Heart left ventricle (tissue), 16 donors: ENCODE measurements at places on chromosomes 3 and 15. TPM values are rescaled to one million over a fixed set of nuclear protein-coding genes. Genes with fewer than 3 reads are reported as not detected.

- no peaks in the 10 kb centered on the region for H3K36me3 ChIP-seq
- no peaks in the 10 kb centered on the region for H3K4me1 ChIP-seq
- H3K27ac ChIP-seq = no peak overlapping the region
- H3K27me3 ChIP-seq = no peaks in the 10 kb centered on the region
- no peak overlapping the region for H3K4me3 ChIP-seq
- no peak for DNase-seq
Observed at GRCh38 chr3:169954142-169954756, 12.4 kb upstream of the SEC62 start.

DNA sequence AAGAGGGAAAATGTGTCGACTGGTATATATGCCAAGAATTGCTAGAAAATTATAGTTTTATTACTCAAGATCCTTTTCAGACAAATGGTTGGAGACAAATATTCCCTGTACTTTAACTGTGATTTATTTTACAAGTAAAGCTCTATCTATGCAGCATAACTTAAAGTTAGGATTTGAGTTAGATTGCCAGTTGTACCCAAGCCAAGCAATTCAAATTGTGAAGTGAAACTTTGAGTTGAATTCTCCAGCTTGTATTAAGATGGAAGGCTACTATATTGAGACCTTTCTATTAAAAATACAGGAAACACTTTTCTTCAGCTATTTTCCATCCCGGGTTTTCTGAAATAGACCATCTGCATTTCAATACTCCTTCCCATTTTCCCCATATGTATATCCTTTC is 333.1 kb upstream of the RBMS3 start:
- H3K27ac ChIP-seq = no peak overlapping the region
- H3K36me3 ChIP-seq = no peaks in the 10 kb centered on the region
- no peak for DNase-seq
- H3K27me3 ChIP-seq = no peaks in the 10 kb centered on the region

KLHL6 gene
- total RNA-seq = 0.72 TPM

UPK1B gene
- total RNA-seq = not detected

DNA sequence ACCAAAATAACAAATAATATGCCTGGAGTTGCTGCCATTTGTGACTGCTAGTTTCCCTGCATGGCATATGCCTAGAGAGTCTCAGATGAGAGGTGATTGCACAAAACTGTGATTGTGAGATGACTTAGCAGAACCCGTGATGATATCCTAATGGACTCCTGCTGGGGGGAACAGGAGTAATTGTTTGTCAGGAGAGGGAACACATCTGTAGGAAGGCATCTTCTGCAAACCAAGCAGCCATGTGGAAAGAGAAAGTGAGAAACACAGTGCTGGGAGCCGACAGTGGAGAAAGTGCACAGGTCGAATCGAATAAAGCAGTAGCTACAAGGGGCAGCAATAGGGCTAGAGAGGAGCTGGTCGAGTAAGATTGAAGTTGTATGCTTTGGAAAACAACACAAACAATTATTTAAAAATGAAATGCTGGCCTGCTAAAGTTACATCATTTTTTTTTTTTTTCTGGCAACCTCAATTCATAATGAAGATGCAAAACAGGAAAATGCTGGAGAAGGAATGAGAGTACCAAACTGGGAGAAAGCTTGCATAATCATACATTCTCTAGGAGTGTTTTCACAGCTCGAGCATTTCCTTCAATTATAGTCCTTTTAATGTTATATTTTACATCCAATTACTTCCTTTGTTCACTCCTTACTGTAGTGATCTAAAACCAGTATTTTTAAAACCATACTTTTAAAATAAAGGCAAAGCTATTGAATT is 494.2 kb upstream of the AGTR1 start:
- H3K36me3 ChIP-seq = no peaks in the 10 kb centered on the region
- H3K4me3 ChIP-seq = no peak overlapping the region
- no peaks in the 10 kb centered on the region for H3K27me3 ChIP-seq
- H3K4me1 ChIP-seq = no peaks in the 10 kb centered on the region
- no peak for DNase-seq

DNA sequence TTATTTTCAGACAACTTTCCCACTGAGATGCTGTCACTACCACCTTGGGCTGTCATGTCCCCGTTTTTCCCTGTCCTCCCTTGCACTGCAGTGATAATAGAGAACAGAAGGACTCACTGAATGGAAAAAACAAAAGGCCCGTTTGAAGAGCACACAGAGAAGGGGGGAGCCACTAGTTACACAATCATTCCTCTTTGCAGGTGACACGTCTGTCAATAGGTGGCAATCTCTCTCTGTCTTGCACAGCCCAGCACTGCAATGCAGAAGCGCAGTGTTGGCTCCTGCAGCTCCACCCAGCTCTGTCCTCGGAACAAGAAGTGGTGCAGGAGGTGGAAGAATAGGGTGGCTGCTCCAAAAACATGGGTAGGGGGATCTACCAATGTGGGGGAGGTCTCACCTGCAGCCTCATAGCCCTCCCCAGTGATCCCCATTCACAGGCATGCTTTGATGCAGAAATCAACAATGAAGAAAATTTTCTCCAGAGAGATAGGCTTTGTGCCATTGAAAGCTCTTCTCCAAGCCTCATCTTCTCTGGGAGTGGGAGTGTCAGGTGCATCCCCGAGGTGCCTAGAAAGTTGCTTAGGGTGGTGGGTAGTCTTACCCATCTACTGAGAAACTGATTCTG is 31.8 kb downstream of the FSTL1 start:
- H3K4me3 ChIP-seq = peak overlapping the region; percentile 5
- DNase-seq = peak; percentile 75
- peaks cover 19% of the 10 kb centered on the region for H3K36me3 ChIP-seq
- H3K27ac ChIP-seq = peak overlapping the region; percentile 84
- H3K27me3 ChIP-seq = no peaks in the 10 kb centered on the region
- H3K4me1 ChIP-seq = peaks cover 49% of the 10 kb centered on the region

LDHAL6B gene
- total RNA-seq = not detected
